ENCODE measurements at places on chromosomes 6 and 20.
A peak's percentile ranks its signal among the peaks of the same experiment; 100 is the strongest.

DNA sequence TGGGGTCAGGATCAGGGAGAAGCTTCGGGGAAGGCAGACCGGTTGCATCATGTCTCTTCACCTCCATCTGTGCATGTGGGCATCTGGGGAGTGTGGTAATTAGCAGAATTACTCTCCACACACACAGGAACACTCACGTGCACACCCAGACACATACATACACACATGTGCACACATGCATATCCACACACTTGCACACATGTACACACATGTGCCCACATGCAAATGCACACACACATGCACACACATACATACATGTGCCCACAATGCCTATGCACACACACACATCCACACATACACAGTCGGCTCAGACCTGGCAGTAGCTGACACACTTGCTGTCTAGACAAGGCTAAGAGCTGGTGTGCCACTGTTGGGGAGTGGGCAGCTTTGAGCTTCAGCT is 212.3 kb upstream of the PMEPA1 start:
- DNase-seq = no peak

- DNase-seq = no peak
These were observed 289.2 kb downstream of the CD83 start for GRCh38 chr6:14406614-14407331.

DNA sequence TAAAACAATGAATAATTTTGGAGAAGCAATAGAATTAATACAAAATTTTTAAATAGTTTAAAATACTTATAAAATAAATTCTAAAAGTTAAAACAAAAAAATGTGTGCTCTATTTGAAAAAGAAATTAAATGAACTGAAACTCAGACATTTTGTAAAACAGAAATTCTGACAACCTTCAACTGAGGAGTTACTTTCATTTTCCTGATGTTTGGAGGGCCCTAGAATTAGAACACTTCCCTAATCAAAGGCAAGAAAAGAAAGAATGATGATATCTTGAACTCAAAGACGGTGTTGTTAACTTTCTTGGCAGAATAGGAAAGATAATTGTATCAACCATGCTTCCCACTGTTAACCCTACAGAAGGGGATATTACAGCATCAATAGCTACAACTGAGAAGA is 27.9 kb downstream of the SNX14 start:
- no peak for DNase-seq

DNA sequence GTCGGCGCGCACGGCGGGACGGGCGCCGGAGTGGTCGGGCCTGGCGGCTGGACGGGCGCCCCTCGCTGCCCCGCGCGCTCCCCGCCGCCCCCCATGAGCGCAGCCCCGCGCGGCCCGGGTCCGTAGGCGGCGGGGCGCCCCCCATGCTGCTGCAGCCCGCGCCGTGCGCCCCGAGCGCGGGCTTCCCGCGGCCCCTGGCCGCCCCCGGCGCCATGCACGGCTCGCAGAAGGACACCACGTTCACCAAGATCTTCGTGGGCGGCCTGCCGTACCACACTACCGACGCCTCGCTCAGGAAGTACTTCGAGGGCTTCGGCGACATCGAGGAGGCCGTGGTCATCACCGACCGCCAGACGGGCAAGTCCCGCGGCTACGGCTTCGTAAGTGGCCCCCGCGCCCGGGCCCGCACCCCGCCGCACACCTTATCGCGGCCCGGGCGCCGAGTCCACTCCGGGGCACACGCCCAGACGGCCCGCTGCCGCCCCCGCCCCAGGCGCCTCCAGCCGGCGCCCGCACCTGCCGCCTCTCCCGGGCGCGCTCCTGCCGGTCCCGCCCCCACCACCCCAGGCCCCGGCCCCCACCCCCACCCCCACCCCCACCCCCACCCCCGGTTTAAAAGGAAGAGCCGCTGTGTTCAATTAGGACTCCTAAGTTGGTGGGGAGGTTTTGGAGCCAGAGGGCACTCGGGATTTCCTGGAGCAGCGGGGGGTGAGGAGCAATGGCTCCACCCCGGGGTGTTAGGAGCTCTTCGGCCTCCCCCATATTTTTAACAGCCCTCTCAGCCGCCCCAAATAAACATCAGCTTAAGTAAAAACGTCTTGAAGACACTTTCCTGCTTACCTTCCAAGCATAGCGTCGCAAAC is 474 bp downstream of the RBM38 start:
- no peak for DNase-seq

- peak; percentile 12 for DNase-seq
These were observed 135.7 kb downstream of the BCAS1 start for GRCh38 chr20:53934421-53935343.

GRCh38 chr6:157669747-157670216 is 153.3 kb upstream of the SNX9 start:
- peak; percentile 22 for DNase-seq

All from naive thymus-derived CD4-positive, alpha-beta T cell (primary cell).